Left lung (tissue), 14 donors: ENCODE measurements at places on chromosomes 6 and 20.
A peak's percentile ranks its signal among the peaks of the same experiment; 100 is the strongest.

DNA sequence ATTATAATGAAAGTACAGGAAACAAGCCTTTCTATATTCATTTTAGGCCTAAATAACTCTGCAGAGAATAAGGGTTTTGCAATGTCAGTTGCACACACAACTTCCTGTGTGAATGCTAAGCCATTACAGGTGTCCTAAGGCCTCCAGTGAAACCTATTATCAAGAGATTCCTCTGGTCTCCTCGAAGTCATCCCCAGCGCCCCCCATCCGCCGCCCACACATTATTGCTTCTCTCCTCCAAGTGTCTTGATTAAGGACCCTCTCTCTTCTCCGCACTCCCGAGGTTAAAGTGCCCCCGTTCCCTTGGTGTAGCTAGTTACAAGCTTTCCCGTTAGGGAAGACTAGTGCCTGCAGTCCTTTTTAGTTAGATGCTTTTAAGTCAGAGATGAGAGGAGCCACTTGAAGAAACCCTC, 1.3 kb downstream of the HIVEP2 start:
- H3K27me3 ChIP-seq: no peaks in the 10 kb centered on the region
- no peaks in the 10 kb centered on the region for H3K36me3 ChIP-seq
- H3K4me3 ChIP-seq: peak overlapping the region; percentile 12
- peaks cover 11% of the 10 kb centered on the region for H3K4me1 ChIP-seq
- no peak for DNase-seq

DNA sequence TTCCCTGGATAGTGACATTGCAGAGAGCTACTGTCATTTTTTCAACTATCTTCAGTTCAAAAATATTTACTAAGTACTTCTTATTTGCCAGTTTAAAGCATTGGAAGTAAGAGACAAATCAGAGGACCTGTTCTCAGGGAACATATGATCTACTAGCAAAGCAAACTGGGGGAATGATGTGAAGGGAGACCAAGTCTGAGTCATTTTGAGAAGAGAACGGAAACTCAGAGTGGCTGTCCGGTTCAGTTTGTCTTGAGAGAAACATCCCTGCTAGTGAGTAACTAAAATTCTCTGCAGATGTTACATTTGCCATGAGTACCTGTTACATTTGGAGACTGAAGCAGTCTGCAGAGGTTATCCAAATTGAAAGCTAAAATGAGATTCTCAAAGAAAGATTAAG, 118.3 kb downstream of the KCNQ5 start:
- no peak overlapping the region for H3K4me3 ChIP-seq
- H3K27ac ChIP-seq: no peak overlapping the region
- DNase-seq: no peak
- no peaks in the 10 kb centered on the region for H3K4me1 ChIP-seq

- H3K27me3 ChIP-seq: no peaks in the 10 kb centered on the region
- no peak for DNase-seq
- H3K27ac ChIP-seq: no peak overlapping the region
- H3K4me1 ChIP-seq: peaks cover 3% of the 10 kb centered on the region
Observed at GRCh38 chr6:140083375-140083774, 708.9 kb upstream of the CITED2 start.

DNA sequence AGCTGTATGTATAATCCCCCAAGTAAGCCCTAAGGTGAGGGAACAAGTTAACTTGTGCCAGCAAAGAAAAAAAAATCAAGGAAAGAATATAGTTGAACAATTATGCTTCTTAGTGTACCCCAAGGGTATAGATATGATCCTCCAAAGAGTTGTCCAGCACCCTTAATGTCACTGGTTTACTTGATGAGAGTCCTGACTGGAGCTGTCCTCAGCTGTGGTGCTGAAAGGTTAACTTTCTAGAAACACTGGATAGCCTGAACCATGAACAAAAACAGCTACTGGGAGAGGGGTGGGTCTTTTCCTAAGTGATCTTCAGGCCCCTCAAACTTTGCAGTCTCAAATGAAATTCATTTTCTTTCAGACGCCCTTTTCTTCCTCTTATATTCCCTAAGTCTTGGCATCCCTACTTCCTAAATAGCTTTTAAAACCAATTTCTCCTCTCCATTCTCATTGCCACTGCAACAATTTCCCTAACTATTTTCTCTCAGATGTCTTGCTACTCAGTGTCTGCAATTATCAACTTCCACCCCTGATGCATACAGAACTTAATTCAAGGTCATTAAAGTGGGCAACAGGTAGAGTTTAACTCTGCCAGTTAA, 83.5 kb upstream of the PROKR2 start:
- no peaks in the 10 kb centered on the region for H3K4me1 ChIP-seq
- peaks cover 5% of the 10 kb centered on the region for H3K27me3 ChIP-seq
- DNase-seq: peak; percentile 17

- H3K27me3 ChIP-seq: no peaks in the 10 kb centered on the region
- H3K27ac ChIP-seq: no peak overlapping the region
- H3K36me3 ChIP-seq: no peaks in the 10 kb centered on the region
- no peaks in the 10 kb centered on the region for H3K4me1 ChIP-seq
- no peak for DNase-seq
Observed at GRCh38 chr20:62197311-62197710, 14.5 kb downstream of the MTG2 start.

DNA sequence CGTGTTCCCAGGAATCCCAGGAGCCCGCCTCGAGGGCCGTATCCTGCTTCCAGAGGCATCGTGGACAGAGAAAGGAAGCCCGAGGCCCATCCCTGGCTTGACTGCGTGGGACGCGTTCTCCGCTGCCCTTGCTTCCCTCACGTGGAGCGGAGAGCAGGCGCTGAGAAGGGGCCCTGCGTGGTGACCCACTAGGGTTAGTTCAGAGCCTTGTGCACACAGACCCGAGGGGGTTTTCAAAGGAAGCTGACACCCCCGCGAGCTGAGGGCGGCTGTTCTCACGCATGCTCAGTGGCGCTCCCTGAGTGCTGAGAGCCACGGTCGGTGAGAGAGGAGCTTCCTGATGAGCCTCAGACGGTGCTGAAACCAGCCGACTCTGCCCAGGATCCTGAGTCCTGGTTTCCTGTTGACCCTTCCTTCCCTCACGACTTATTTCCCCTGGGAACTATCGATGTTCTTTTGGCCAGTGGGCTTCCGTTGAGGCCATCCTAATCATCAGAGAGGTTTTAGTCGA, 28.9 kb upstream of the CCR6 start:
- no peak for DNase-seq
- H3K4me3 ChIP-seq: no peak overlapping the region
- no peaks in the 10 kb centered on the region for H3K27me3 ChIP-seq
- H3K36me3 ChIP-seq: no peaks in the 10 kb centered on the region

GRCh38 chr6:15121977-15122550, 123.8 kb upstream of the JARID2 start:
- no peaks in the 10 kb centered on the region for H3K4me1 ChIP-seq
- no peak overlapping the region for H3K27ac ChIP-seq
- H3K27me3 ChIP-seq: no peaks in the 10 kb centered on the region
- no peaks in the 10 kb centered on the region for H3K36me3 ChIP-seq
- no peak overlapping the region for H3K4me3 ChIP-seq

GRCh38 chr20:18992418-18992817, 178.8 kb downstream of the SCP2D1 start:
- no peaks in the 10 kb centered on the region for H3K4me1 ChIP-seq
- no peak overlapping the region for H3K27ac ChIP-seq
- no peak overlapping the region for H3K4me3 ChIP-seq
- H3K36me3 ChIP-seq: no peaks in the 10 kb centered on the region

- H3K4me3 ChIP-seq: no peak overlapping the region
- no peak for DNase-seq
- peak overlapping the region; percentile 67 for H3K27ac ChIP-seq
- no peaks in the 10 kb centered on the region for H3K27me3 ChIP-seq
Observed at GRCh38 chr6:30821862-30822784, 62.2 kb upstream of the DDR1 start.

GRCh38 chr20:64078934-64079272, 415 bp downstream of the RGS19 start:
- H3K36me3 ChIP-seq: no peaks in the 10 kb centered on the region
- DNase-seq: no peak
- peaks cover 19% of the 10 kb centered on the region for H3K4me1 ChIP-seq
- H3K4me3 ChIP-seq: peak overlapping the region; percentile 69

DNA sequence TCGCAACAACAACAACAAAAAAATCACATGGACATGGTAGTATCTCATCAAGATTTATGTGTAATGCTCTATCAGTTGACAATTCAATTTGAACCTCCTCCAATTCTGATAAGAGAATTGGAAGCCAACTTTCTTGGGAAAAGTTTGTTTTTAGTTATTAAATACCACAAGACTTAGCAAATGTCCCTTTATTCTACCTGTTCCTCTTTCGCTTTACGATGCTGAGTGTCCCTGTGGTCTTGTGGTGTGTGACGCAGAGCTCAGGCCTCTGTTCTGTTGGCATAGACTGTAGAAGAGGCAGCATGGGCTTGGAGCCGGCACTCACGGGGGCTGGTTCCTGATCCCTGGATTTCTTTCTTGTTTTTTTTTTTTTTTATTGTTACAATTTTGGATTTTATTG, 76.7 kb downstream of the PSMB1 start:
- peaks cover 4% of the 10 kb centered on the region for H3K4me1 ChIP-seq
- H3K4me3 ChIP-seq: no peak overlapping the region
- no peaks in the 10 kb centered on the region for H3K36me3 ChIP-seq
- no peak overlapping the region for H3K27ac ChIP-seq
- DNase-seq: no peak

DNA sequence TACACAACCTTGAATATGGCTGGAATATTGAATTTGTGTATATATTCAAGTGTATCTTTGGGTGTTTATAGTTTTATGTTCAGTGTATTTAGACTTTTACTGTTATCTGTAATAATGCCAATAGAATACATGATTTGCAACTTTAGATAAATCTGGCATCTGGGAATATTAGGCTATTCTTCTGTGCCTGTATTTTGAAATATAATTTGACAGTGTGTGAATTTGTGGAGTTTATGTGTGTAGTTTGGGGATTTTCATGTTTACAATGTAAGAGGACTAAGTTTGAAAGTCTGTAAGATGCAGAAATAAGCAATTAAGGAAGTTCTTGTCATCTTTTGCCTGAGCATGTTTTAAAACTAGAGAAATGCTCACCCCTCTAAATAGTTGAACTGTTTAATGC, at the start of gene OR10C1:
TSS of gene OR10C1 (plus strand) at position 301 of the 400 bp plus-strand sequence. CDS start 710 bp downstream, outside the sequence.
- H3K27me3 ChIP-seq: no peaks in the 10 kb centered on the region
- H3K27ac ChIP-seq: no peak within 1 kb of the TSS
- H3K4me3 ChIP-seq: no peak within 1 kb of the TSS
- no peaks in the 10 kb centered on the region for H3K4me1 ChIP-seq
